ENCODE measurements at places on chromosomes 5 and 9.

GRCh38 chr5:56662893-56663292 is 152.5 kb upstream of the MAP3K1 start:
- no peak for DNase-seq

DNA sequence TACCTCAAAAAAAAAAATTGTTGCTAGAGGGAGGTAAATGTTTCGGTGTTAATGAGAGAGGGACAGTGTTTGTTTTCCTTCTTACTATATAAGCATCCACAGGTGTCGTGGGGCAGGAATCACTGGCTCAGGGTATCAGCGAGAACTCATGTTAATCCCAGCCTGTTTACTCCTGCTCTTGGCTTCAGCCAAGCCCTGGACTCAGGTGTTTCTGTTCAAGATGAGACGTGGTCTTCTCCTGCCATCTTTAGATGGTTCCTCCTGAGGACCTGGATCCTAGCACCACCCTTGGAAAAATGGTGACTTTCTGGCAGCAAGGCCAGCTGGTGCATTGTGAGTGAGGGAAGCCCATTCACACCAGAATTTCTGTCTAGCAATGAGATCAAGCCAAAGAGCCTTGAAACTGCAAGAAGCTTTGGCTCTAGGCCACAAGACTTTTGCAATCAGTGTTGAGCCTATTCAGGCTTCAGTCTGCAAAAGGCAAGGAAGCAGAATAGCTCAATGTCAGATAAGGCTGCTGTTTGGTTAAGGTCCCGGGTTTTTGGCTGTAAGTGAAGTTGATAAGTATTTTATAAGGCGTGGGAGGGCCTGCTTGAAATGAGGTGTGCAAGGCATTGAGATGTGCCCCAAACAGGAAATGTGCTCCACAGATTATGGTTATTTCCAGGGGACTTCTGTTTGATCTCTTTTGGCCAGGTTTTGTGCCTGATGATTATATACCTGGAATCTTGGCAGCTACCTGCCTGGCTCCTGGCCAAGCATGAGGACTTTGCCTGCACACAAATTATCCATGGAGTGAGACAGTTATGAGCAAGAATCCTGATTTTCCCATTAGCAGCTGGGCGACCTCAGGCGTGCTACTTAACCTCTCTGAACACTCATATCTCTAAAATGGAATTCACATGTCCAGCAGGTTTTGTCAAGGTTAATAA is 99.8 kb downstream of the TENT4A start:
- no peak for DNase-seq

DNA sequence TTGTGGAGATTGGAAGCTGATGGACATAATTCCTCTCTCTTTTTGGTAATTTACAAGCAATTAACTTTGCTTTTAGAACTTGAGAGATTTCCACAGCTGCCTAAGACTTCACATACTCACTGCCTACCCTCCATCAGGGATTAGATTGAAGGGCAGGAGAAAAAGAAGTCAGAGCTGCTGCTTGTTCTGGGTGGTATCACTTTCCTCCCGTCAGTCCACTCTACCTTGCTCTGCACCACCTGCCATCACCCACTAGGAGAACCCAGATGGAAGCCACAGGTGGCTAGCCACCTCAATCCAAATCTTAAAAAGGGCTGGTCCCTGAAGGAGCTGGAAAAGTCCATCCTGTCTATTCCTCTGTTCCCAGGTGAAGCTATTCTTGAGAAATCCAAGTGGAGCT is 10.5 kb downstream of the IRF1 start:
- no peak for DNase-seq

- no peak for DNase-seq
Observed at GRCh38 chr9:124007565-124008302, 3.8 kb upstream of the LHX2 start.

- DNase-seq = no peak
Observed at GRCh38 chr5:81904166-81904565, 67.7 kb upstream of the ATG10 start.

DNA sequence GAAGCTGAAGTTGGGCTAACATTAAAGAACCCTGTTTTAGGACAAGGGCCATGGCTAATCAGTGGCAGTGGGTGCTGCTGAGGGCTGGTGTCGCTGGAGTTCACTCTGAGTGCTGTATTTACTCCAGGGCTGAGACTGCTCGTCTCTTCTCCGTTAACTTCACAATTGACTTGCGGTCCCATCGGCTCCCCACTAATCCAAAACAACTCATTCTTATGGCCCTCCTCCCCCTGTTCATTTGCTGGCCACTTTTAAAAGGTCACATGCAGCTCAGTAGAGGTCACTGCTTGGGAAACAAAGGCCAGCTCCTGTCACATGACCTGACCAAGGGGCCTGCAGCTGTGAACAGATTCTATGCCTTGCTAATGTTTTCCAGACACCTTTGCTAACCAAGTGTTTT is 38.4 kb downstream of the PTCH1 start:
- no peak for DNase-seq

DNA sequence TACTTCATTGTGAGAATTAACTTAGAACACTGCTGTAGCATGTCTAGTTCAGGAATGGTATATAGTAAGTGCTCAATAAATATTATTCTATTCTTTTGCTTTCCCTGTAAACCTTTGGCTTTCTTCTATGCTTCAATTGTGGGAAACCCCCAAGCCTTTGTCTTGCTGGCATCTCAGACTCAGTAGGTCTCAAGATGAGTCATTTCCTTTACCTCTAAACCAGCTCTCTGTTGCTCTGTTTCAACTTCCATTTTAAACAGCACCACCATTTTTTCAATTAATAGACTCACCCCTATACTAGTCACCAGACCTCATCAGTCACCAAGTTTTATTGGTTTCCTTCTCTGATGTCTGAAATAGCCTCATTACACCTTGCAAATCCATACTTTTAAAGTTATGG is 43.5 kb downstream of the DMAC1 start:
- DNase-seq = no peak

DNA sequence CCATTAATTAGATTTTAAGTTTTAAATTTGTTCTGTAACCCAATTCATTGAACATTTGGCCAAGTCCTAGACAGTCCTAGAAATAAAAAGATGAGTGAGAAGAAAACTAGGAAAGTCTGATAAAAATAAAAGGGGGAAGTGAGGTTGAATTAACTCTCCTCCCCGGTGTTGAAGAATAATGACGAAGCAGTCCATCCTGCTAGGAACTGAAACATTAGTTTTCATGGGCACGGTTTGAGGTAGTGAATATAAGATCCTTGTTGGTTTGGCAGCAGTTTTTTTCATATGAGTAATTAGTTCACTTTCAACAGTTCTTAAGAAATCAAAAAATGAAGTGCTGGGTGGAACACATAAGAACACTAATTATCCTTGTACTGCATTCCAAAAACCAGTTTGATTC is 103.1 kb downstream of the MTREX start:
- no peak for DNase-seq

GRCh38 chr9:93255994-93256877 is 72.3 kb downstream of the WNK2 start:
- DNase-seq = no peak

GRCh38 chr5:69374911-69375446 is 5.4 kb downstream of the RAD17 start:
- DNase-seq = no peak

- DNase-seq = no peak
Observed at GRCh38 chr5:72767289-72768010, 49.0 kb upstream of the TNPO1 start.

GRCh38 chr9:132216861-132217619 is 55.2 kb downstream of the NTNG2 start:
- DNase-seq = no peak

DNA sequence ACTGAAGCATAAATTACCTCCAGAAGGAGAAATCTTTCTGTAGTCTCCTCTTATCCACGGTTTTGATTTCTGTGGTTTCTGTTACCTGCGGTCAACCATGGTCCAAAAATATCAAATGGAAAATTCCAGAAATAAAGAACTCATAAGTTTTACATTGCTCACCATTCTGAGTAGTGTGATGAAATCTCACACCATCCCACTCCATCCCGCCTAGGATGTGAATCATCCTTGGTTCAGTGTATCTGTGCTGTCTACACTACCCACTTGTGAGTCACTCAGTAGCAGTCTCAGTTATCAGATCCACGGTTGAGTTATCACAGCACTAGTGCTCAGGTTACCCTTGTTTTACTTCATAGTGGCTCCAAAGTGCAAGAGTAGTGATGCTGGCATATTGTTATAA is 371.2 kb downstream of the NFIB start:
- DNase-seq = peak; percentile 33

DNA sequence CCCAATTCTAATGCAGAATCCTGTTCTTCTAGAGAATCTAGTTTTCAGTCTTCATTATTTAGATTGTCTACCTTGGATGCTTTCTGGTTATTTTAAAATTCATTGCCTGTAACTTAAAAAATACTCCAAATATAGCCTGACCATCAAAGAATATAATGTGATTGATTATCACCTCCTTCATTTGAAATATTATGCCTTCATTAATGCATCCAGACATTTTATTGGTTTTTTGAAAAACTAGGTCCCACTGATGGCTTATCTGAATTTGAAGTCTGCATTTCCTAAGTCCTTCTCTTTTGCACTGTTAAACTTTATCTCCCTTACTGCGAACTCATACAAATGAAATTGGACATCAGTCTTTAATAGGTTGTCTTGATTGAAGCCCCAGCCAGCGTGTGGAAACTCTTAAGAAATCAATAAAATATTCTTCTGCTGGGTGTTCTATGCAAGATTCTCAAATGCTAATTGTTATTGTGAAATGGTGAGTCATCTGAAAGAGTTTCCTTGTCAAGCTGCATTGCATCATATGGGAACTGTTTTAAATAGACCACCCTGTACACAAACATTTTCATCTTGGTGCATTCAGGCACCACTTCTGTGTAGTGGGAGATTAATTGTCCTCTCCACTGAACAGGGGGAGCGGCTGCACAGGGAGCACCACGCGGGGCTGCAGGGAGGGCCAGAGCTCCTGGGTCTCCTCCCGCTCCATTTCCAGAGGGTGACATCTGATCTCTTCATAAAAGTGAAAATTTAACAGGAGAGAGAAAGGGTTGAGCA is 92.3 kb upstream of the FANCC start:
- no peak for DNase-seq

GRCh38 chr9:136075881-136076678 is 19.0 kb downstream of the NACC2 start:
- DNase-seq = no peak

- DNase-seq = no peak
Observed at GRCh38 chr5:63125862-63126261, 547.2 kb downstream of the LRRC70 start.

DNA sequence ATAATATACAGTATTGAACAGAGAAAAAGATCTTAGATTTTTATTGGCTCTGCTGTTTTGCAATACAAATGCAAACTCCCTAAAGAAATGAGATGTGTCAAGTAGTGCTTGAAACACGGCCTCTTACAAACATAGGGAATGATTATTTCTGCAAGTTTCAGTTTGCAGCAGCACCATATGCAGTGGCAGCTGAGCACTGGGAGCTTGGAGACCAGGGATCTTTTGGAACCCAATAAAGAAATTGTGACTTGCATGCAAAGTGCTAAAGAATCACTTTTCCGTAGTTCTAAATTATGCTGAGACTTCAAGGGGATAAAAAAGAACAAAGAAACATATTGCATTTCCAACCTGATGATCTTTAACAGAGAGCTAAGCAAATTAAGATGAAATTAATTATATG is 674.6 kb upstream of the ZNF608 start:
- no peak for DNase-seq

DNA sequence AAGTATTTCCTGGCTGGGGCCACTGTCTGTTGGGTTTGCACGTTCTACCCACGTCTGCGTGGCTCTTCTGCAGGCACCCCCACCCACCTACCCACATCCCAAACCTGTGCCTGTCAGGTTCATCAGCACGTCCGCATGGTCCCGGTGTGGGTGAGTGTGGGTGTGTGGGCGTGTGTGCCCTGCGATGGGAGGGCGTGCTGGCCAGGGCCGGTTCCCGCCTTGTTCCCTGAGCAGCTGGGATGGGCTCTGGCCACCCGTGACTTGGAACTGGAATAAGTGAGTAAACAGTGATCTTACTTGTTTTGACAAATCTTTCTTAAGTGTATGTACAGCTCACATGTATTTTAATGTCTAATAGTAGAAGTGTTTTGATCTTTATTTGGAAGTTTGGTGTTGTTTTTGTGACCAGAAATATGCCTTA is 20.4 kb downstream of the ERGIC1 start:
- DNase-seq = no peak

DNA sequence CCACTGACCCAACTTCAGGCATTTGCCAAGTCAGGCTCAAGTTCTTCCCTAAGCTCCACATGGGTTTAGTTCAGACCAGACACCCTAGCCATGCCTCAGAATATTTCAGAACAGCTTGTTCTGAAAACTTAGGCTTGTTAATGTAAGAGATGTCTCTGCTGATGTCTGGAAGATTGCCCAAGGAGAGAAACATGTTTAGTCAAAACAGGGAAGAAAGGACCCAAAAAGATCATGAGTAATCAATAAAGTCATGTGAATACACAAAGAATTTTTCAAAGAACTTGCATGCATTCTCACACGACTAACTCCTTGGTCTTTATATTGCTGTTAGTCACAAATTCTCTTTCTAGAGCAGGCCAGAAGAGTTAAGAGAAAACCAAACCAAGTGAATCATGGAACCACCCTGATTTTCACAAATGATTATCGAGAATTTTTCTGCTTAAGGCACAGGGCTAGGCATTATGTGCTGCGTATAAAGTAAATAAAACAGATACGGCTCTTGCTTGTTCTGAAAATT is 158.1 kb upstream of the HMHB1 start:
- no peak for DNase-seq

DNA sequence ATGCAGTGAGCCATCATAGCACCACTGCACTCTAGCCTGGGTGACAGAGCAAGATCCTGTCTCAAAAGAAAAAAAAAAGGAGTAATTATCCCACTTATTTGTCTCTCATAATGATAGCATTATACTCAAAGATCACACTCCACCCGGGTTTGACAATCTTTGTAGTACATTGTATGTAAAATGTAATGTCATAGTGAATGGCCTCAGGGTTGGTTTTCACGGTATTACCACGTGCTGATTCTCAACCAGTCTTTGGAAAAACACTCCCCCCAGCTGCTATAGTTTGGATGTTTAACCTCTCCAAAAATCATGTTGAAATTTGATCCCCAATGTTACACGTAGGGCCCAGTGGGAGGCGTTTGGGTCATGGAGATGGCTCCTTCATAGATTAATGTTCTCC is 402.4 kb upstream of the GRAMD2B start:
- no peak for DNase-seq

GRCh38 chr9:71975833-71976232 is 64.4 kb downstream of the C9orf85 start:
- no peak for DNase-seq

GRCh38 chr5:119757276-119757675 is 127.9 kb downstream of the FAM170A start:
- no peak for DNase-seq

GRCh38 chr5:60959156-60959555 is 14.2 kb downstream of the NDUFAF2 start:
- no peak for DNase-seq
